T-helper 9 cell (primary cell): ENCODE measurements at places on chromosomes 3 and 15.

- DNase-seq, result no peak
Observed at GRCh38 chr3:197833930-197834715, 43.1 kb downstream of the LRCH3 start.

DNA sequence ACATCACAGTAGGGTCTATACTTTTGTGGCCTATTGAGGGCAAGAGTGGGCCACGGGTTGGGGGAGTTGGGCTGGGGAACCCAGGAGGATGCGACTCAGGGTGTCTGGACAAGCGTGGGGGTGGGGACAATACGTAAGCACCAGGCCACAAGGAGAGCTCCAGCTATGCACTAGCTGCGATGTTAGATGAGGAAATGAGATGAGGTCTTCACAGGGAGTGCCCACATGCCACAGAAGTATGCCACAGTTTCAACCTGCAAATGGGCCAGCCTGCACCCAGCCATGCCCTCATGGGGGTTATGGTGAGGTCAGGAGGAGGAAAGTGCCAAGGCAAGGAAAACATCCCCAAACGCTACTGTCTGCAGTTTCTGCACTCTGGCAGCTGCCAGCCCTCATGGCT is 30.5 kb downstream of the CACNA2D2 start:
- peak; percentile 6 for DNase-seq

DNA sequence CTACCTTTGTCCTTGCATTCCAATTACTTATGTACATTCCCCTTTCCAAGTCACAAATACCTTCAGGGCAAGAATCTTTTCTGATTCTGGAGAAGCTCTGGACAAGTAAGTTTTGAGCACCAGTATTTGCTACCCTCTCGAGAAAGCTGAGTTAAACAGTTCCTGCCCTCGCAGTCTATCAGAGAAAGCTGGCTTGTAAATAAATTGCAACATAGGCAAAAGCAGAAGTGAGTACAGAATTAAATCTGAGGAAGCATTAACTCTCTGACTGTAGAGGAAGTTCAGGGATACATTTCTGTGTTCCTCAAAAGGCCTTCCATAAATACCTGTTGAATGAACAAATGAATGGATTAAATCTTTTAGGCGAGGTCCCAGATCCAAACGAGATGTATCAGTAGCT is 1.2 kb downstream of the OSBPL11 start:
- no peak for DNase-seq

DNA sequence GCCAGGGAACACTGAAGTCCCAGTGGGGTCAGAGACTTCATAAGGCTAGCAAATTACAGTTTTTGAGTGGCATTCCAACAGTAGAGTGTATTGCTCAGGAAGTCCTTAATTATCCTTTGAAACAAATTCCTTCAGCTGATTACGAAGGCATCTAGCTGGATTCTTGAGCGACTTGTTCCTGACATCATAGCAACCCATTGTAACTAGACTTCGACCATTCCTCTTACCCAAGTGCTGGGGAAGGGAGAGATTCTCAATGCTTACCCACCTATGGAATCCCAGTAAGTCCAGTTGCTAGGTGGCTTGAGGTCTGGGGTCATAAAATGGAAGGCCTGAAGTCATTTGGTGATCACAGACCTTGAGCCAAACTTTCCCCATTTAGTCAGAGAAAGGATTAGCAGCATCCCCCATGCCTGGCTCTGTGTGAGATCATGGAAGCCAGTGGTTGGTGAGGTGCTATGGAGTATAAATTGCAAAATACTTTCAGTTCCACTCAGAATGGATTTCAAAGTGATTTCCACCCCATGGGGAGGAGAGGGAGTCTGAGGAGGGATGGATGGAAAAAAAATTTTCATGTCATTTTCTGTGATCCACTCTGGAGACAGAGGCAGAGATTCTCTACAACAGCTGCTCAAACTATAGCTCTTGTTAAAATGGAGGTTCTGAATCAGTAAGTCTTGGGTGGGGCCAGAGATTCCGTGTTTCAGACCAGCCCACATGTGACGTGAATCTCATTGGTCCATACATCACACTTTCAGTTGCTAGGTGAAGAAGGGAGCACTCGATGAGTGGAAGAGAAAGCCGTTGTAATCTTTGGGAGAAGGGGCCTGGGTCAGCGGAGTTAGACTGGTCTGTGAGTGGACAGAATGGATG is 45.7 kb downstream of the CD86 start:
- DNase-seq, result no peak

DNA sequence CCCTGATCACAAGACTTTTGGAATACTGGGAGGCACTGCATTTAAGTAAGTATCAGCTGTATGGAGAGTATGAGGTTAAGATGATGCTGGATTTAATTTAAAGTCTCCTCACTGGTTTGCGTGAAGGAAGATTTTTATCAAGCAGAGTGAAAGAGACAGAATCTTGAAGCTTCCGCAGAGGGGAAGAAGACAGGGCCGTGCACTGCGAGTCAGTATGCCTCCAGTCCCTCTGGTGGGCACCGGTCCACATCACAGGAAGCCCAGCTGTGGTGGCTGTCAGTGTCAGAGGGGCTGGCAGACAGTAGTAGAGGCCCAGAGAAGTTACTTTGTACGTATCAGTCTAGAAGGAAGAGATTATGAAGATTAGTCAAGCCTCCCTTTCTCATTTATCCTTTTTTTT is 379.0 kb upstream of the TPRG1 start:
- DNase-seq, result no peak

DNA sequence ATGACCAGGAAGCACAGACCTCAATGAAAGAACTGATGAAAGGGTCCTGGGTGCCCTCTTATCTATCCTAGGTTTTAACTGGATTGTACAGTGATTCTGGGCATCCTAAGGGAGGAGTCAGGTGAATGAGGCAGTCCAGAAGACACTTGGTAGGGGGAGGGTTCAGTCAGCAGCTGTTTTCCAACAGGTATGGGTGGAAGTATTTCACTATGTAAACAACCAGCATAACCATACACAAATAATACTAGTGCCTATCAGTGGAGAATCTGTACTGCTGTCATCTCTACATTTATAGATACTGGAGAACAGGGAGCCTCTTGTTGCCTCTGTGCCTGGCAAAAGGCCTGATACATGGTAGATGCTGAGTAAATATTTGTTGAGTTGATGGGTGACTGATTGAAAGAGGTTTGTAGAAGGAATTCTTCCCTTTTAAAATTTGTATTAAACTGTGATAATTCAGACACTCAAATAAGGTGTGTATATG is 328.5 kb downstream of the RBMS3 start:
- DNase-seq, result no peak

- DNase-seq, result no peak
Observed at GRCh38 chr3:86991840-86992435, 989 bp upstream of the VGLL3 start.

DNA sequence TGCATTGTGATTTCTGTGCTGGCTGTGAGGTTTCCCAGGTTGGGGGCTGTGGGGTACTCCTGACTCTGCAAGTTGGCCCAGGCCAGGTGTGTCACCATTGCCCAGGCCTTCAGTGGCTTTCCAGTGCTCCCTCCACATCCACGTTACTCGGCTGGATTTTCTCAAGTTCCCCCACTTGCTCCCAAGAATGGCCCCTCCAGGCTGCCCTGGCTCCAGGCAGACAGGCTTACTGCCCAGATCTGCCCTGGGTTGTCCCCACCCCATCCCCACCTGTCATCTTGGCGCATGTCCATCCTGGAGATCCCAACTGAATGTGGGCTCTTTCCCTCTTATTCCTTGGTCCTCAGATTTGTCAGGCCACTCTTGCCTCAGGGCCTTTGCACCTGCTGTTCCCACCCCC is 3.6 kb downstream of the APBA2 start:
- no peak for DNase-seq

DNA sequence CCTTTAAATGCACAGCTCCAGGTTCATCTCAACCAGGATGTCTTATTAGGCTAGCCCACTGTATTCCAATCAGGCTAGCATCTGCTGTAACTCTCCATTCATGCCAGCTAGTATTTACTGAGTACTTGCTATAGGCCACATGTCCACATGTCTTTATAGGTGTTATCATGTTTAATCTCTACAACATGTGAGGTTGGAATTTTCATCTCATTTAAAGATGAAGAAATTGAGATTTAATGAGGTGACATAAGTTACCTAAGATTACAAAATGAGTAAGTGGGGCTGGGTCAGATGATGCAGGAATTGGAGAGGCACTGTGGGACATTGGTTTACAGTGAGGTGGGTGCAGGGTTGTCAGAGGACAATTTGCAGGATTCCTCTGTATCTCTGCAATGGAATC is 2.9 kb downstream of the IFT122 start:
- DNase-seq, result no peak

DNA sequence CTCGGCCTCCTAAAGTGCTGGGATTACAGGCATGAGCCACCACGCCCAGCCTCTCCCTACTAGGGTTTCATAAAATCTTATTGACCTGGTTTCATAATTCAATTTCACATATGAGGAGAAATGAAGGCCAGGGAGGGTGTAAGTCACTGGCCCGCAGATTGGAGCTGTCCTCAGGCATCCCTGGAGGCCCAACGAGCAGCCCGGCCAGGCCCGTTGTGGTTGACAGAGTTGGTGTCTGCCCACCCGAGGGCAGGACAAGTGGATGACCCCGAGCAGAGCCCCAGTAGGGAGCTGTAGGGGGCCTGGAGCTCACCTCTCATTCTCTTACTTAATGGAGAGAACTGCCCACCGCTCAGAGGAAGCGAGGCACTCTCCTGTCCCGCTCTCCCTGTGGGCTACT is 78.9 kb downstream of the CPN2 start:
- no peak for DNase-seq

GRCh38 chr3:46935168-46935858 is 41.2 kb downstream of the CCDC12 start:
- no peak for DNase-seq

- no peak for DNase-seq
Observed at GRCh38 chr3:130960139-130960795, 66.4 kb downstream of the ASTE1 start.

DNA sequence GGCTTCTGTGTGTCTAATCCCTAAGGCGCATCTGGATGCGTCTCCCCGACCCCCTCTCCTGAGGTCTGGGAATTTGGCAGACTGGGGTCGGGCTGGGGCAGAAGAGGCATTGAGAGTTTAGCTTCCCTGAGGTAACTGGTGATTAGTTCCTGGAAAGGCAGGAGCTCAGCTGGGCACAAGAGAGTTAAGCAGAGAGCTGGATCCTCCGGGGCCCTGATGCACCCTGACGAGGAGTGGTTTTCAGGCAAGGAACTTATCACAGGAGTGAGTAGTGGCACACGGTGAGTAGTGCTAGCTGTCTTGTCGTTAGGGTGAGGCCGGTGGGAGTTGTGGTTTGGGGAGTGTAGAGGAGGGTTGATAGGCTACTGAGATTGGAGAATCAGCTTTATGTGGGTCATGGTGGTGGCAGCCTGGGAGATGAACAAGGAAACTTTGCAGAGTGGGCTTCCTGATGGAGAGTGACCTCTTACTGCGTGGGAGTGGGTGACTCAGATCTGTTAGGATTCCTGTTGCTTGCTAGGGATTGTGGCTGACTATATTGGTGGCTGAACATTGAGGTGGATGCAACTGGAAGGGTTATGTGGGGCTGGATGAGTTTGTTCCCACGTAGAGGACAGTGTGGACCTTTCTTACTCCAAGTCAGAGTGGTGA is 897 bp downstream of the RAD54L2 start:
- DNase-seq, result peak; percentile 13

DNA sequence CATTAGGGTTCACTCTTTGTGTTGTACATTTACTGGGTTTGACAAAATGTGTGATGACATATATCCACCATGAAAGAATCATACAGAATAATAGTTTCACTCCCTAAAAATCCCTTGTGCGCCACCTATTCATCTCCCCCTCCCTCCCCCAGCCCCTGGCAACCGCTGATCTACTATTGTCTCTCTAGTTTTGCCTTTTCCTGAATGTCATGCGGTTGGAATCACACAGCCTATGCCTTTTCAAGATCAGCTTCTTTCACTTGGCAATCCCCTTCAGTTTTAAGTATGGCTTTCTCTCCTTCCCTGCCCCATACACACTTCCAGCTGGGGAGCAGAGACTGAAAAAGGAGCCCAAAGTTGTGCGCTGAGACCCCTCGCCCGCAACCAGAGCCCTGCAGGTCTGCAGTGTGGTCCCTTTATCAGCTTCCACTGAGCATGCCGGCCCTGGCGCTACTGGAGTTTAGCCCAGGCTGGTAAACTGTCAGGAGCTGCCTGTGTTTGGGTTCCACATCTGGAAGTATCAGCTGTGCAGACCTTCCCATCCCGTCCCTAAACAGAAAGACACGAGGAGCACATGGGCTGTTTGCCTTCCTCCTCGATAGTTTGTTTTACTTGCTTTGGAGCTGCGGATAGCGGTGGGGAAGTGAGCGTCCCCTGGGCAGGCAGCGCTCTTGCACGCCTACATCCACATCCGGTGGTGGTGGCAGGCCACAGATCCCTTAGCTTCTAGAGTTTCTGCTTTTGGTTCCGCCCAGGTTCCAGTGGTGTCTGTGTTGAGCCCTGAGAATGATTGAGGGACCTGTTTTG is 12.3 kb downstream of the BOC start:
- DNase-seq, result no peak

DNA sequence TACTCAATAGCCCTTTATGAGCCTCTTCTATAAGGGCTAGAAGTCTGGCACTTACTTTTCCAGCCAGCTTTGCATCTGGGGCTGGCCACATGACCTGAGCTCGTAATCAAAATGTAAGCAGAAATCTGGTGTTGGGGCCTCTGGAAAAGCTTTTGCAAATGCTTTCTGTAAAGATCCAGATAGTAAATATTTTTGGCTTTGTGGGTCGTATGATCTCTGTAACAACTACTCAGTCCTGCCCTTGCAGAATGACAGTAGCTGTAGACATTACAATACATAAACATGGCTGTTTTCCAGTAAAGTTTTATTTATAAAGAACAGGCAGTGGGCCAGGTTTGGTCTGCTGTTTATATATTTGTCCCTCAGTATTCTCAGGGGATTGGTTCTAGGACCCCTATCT is 46.2 kb upstream of the THRB start:
- DNase-seq, result no peak

GRCh38 chr15:77461486-77461885 is 40.8 kb downstream of the HMG20A start:
- no peak for DNase-seq

GRCh38 chr15:51240066-51240465 is 98.3 kb downstream of the CYP19A1 start:
- no peak for DNase-seq
